T-helper 9 cell (primary cell): ENCODE measurements at places on chromosomes 6 and 20.

DNA sequence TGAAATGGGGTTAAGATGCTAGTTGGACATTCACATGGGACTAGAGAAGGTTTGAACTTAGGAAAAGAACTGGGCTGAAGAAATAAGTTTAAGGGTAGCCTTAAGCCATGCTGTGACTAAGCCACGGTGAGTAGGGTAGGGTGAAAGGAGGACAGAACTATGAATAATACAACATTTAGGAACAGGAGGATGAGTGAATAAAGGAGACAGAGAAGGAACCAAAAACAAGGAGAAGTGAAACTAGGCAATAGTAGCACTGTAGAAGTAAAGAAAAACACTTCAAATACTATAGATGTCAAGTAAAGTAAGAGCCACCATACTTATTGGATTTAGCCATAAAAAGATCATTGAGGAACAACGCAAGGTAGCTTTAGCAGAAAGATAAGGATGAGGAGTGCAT is 111.2 kb downstream of the KCNQ5 start:
- no peak for DNase-seq

GRCh38 chr6:87154641-87154992 is 748 bp upstream of the ZNF292 start:
- DNase-seq = no peak

DNA sequence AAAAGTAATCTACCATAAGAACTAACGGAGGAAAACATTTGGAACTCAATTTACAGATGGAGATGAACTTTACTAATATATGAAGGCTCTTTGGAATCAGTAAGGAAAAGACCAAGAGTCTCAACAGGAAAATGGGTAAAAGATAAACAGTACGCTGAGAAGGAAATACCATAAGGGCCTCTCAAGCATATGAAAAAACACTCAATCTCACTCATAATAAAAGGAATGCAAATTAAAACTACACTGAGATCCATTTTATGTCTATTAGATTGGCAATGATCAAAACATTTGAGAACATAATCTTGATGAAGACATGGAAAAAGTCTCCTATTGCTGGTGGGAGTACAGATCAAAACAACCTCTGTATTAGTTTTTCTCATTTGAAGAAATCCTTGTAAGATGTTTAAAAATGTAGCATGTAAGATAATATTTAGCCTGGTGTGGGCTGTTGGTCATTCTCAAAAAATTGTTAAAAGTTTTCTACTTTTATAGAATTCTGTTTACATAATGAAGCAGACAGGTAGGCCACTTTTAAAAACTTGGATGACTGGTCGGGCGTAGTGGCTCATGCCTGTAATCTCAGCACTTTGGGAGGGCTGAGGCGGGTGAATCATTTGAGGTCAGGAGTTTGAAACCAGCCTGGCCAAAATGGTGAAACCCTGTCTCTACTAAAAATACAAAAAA is 14.5 kb downstream of the REV3L start:
- no peak for DNase-seq

DNA sequence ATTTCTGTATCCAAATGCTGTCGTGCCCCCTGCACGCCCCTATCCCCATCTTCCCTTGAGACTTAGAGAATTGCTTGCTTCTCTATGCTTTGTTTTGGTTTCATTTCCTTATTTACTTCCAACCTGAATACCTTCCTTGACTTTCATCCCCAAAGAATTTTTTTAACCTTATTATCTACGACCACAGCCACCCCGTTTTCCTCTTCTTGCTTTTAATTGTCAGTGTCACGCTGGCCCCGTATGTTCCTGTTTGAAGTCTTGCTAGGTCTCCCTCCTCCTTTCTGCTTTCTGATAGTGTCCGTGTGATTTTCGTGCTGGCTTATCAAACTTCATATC is 40.1 kb downstream of the RNF217 start:
- DNase-seq = no peak

DNA sequence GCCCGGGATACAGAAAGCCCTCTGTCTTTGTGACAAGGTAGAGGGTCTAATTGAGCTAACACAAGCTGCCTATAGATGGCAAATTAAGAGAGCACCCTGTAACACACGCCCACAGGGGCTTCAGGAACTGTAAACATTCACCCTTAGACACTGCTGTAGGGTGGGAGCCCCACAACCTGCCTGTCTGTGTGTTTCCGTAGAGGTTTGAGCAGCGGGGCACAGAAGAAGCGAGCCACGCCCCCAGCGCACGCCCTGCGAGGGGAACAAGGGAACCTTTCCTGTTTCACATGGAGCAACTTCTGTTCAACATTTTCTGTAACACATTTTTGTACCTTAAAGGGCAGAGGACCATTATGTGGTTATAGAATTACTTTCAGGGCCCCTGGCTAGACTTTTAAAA is 231.7 kb upstream of the EXOC2 start:
- no peak for DNase-seq

GRCh38 chr6:100176311-100176950 is 182.4 kb upstream of the MCHR2 start:
- no peak for DNase-seq

DNA sequence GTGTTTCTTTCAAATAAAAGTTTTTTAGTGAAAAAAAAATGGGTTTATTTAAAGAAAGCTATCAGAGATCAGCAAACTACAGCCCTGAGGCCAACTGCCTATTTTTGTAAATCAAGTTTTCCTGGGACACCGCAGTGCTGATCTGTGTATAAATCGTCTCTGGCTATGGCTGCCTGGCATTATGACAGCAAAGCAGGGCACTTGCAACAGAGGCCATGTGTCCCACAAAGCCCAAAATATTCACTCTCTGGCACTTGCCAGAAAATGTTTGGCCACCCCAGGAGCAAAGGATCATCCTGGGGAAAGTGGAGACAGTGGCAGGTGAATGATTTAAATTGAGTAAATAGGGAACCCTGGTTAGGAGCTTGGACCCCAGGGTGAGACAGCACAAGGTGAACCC is 291.6 kb downstream of the PREX1 start:
- DNase-seq = no peak
